ENCODE measurements at places on chromosomes 2 and 18. TPM values are rescaled to one million over a fixed set of nuclear protein-coding genes. Genes with fewer than 3 reads are reported as not detected.

DNA sequence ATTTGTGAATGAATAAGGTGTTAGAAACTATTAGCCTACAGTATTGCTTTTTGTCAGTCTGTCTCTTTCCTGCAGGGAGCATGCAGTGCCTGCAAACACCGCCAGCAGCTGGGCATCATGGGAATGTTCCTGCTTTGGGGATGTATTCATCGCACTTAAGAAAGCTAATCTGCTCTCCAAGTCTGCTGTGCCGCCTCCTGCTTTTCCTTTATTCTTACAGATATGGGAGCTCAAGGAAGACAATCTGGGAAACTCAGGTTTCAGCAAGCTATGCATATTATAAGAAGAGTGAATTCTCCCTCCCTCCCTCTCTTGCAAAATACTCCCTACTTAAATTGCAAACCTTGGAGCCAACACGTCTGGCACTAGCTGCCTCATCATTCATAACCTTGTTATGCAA, 479.2 kb upstream of the ACVR2A start:
- no peaks in the 10 kb centered on the region for H3K27me3 ChIP-seq
- no peaks in the 10 kb centered on the region for H3K36me3 ChIP-seq
- H3K27ac ChIP-seq: no peak overlapping the region
- no peaks in the 10 kb centered on the region for H3K4me1 ChIP-seq
- DNase-seq: no peak
- H3K4me3 ChIP-seq: no peak overlapping the region

- no peak for DNase-seq
- H3K36me3 ChIP-seq: no peaks in the 10 kb centered on the region
- peaks cover 14% of the 10 kb centered on the region for H3K4me1 ChIP-seq
- H3K27ac ChIP-seq: peak overlapping the region; percentile 64
- H3K4me3 ChIP-seq: no peak overlapping the region
Measured at GRCh38 chr2:65164426-65164891, 34.6 kb upstream of the RAB1A start.

GRCh38 chr18:58069721-58070292, 25.8 kb downstream of the NEDD4L start:
- no peak overlapping the region for H3K4me3 ChIP-seq
- H3K27me3 ChIP-seq: no peaks in the 10 kb centered on the region
- no peak for DNase-seq
- H3K36me3 ChIP-seq: no peaks in the 10 kb centered on the region
- no peak overlapping the region for H3K27ac ChIP-seq

GRCh38 chr18:21725201-21725600, 15.4 kb upstream of the MIB1 start:
- H3K27me3 ChIP-seq: no peaks in the 10 kb centered on the region
- H3K4me3 ChIP-seq: no peak overlapping the region
- H3K36me3 ChIP-seq: no peaks in the 10 kb centered on the region

DNA sequence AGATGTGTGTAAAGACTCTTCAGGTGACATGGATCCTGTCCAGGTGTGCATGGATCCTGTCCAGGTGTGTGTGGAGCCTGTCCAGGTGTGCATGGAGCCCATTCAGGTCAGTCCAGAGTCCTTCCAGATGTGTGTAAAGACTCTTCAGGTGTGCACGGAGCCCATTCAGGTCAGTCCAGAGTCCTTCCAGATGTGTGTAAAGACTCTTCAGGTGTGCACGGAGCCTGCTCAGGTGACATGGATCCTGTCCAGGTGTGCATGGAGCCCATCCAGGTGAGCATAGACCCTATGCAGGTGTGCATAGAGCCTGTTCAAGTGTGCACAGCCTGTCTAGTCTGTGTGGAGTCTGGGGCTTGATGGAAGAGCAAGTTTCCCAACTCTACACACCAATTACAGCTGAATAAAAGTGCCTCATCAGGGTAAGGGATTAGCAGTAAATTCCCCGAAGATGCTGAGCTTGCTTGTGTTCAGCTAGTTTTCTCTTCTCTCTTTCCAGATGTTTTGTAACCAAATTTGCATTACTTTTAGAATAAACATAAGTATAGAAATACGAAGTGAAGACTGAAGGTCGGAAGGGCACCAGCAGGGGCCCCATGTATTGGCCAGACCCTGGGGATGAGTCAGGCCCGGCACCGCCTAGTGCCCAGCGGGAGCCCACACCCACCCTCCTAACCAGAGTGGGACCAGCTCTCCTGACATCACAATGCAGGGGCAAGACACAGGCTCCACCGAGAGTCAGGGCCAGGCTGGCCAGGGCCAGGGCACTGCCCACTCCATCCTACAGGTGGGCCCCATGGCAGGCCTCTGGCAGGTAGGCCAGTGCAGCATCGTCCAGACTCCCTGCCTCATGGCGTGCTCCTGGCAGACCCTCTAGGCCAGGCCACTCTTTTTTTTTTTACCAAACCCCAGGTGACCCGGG, 38.6 kb upstream of the GPC1 start:
- no peaks in the 10 kb centered on the region for H3K4me1 ChIP-seq
- peak; percentile 54 for DNase-seq
- no peaks in the 10 kb centered on the region for H3K27me3 ChIP-seq
- H3K4me3 ChIP-seq: no peak overlapping the region
- no peak overlapping the region for H3K27ac ChIP-seq

Gene ABCG8
- total RNA-seq: not detected

Gene NCL
- total RNA-seq: 136 TPM

Gene CDKL4
- 2.0 TPM for total RNA-seq
